ENCODE measurements at places on chromosomes 7 and 10.

DNA sequence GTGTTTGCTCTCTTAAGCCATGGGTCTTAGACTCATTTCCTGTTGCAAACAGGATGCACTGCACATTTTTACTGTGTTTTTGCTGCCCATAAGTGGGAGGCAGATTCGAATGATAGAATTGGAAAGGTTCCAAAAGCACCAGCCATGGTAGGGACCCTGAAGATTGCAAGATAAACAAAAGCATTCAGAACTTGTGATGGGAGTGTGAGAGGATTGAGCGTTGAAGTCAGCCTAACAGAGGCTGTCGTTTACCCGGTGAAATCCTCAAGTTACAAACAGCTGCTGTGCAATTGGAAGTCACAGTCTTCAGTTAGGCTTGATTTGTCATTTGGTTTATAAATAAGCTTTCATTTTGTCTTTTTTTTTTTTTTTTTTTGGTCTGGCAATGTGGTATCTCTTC is 192.7 kb upstream of the MKI67 start:
- no peak for DNase-seq

GRCh38 chr7:1567049-1567771 is 2.6 kb downstream of the PSMG3 start:
- DNase-seq, result peak; percentile 55

DNA sequence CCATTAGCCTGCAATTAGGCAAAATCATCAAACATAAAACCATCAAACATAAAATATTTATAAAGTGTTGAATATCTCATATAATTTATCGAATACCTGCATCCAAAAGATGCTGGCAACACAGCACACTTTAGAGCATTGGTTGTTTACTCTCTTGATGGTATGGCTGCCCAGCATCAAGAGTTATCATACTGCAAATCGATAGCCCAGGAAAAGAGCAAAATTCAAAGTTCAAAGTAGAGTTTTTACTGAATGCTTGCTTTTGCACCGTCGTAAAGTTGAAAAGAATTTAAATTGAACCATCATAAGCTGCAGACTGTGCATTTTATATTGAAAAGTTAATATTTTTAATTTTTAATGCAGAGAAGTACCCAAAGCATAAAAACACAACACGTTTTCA is 4.2 kb upstream of the GSTO2 start:
- no peak for DNase-seq

GRCh38 chr7:47604496-47604890 is 22.6 kb upstream of the TNS3 start:
- DNase-seq, result no peak

- DNase-seq, result no peak
Measured at GRCh38 chr10:26755443-26755903, 58.0 kb downstream of the PDSS1 start.

GRCh38 chr10:78199005-78199725 is 165.5 kb downstream of the RPS24 start:
- DNase-seq, result no peak

All from transverse colon (tissue), 4 donors.